ENCODE measurements at places on chromosomes 4 and X. TPM values are rescaled to one million over a fixed set of nuclear protein-coding genes. Genes with fewer than 3 reads are reported as not detected.

DNA sequence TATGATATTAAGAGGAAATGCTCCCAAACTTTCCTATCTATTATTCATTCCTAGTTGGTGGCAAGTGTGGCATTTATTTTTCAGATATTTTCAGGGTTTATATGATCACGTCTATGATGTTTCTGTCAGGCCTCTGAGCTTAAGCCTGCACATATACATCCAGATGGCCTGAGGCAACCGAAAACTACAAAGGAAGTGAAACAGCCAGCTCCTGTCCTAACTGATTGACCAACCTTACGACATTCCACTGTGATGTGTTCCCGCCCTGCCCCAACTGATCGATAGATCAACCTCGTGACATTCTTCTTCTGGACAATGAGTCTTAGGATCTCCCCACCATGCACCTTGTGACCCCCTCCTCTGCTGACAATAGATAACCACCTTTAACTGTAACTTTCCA is 67.6 kb upstream of the CTSO start:
- no peak for DNase-seq
- H3K27ac ChIP-seq = no peak overlapping the region
- H3K4me3 ChIP-seq = no peak overlapping the region
- no peaks in the 10 kb centered on the region for H3K27me3 ChIP-seq

The HSFX2 gene
- 0.26 TPM for total RNA-seq

- no peaks in the 10 kb centered on the region for H3K4me1 ChIP-seq
- no peaks in the 10 kb centered on the region for H3K36me3 ChIP-seq
- no peak overlapping the region for H3K27ac ChIP-seq
- no peaks in the 10 kb centered on the region for H3K27me3 ChIP-seq
- DNase-seq = no peak
- H3K4me3 ChIP-seq = no peak overlapping the region
These were observed 519.3 kb upstream of the NR3C2 start for GRCh38 chr4:148961526-148961925.

The ERAS gene
- 0.23 TPM for total RNA-seq

DNA sequence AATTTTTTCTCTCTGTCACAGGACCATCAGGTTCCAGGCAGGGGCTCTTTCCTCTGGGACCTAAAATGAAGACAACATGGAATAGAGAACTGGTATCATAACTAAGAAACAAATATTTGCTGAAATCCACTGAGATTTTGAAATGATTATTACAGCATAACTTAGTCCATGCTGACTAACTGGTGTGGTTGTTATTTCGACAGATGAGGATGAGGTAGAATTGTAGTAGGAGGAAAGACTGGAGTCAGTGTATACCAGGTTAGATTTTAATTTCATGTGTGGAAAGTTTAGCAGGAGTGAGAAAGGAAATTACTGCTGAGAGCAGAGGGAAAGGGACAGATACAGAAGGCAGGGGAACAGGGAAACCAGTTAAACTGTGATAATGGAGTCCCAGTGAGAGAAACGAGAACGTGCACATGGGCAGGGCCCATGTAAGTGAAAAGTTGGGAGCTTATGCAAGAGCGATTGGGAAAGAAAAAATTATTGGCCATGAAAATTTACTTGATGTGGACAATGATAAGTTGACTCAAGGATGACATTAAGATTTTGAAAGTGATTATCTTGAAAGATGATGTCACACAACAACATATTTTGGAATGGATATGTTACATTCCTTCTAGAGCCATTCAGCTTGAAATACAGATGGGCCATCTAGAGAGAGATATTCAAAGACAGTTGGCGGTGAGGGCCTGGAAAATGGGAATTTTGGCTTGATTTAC is 98.7 kb upstream of the DDIT4L start:
- no peaks in the 10 kb centered on the region for H3K4me1 ChIP-seq
- no peaks in the 10 kb centered on the region for H3K27me3 ChIP-seq
- no peak overlapping the region for H3K4me3 ChIP-seq

DNA sequence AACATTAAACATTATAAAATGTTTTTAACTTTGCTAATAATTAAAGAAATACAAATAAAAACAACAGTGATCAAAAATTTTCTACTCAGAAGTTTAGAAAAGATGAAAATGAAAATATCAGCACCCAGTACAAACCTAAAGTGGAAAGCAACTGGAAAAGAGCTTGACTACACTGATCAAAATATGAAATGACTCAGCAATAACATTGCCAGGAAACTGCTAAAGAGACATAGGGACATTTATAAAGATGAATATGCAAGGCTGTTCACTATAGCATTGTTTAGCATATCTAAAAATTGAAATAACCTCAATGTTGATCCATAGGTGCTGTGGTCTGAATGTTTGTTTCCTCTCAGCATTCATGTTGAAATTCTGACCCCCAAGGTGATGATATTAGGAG is 88.5 kb upstream of the NOCT start:
- H3K4me3 ChIP-seq = no peak overlapping the region
- no peaks in the 10 kb centered on the region for H3K36me3 ChIP-seq
- no peak overlapping the region for H3K27ac ChIP-seq
- no peak for DNase-seq

- DNase-seq = no peak
- H3K27ac ChIP-seq = no peak overlapping the region
- no peak overlapping the region for H3K4me3 ChIP-seq
- no peaks in the 10 kb centered on the region for H3K36me3 ChIP-seq
- no peaks in the 10 kb centered on the region for H3K27me3 ChIP-seq
These were observed 393.8 kb downstream of the MAGEE1 start for GRCh38 chrX:76821276-76821675.

The GLRA3 gene
- total RNA-seq = not detected

DNA sequence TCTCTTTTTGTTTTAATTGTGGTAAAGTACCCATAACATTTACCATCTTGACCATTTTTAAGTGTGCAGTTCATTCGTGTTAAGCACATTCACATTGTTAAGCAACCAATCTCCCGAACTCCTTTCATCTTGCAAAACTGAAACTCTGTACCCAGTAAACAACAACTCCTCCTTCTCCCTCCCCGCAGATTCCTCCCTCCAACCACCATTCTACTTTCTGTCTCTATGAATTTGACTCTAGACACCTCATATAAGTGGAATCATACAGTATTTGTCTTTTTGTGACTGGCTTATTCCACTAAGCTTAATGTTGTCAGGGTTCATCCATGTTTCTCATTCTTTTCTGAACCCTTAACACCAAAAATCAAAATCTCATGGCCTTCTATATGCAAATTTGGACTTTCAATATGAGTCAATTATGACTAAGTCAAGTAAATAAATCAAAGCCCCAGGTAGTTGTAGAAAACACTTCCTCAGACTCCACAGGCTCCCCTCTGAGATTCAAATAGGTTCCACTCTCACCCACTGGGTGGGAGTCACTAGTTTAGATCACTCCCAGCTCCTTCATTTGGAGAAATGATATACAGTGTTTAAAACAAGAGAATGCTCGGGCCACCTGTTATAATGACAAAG is 9.8 kb upstream of the RTL5 start:
- H3K4me3 ChIP-seq = no peak overlapping the region
- no peak overlapping the region for H3K27ac ChIP-seq
- no peaks in the 10 kb centered on the region for H3K4me1 ChIP-seq
- H3K27me3 ChIP-seq = no peaks in the 10 kb centered on the region

The SLC4A4 gene
- total RNA-seq = 0.26 TPM

The MND1 gene
- total RNA-seq = 9.4 TPM

GRCh38 chrX:2917767-2918166 is 11.4 kb downstream of the ARSD start:
- DNase-seq = no peak
- H3K4me3 ChIP-seq = no peak overlapping the region
- no peak overlapping the region for H3K27ac ChIP-seq
- no peaks in the 10 kb centered on the region for H3K36me3 ChIP-seq
- H3K27me3 ChIP-seq = no peaks in the 10 kb centered on the region

All from Panc1 (cell line).